CD4-positive, alpha-beta T cell (primary cell): ENCODE measurements at places on chromosomes 7 and 10. TPM values are rescaled to one million over a fixed set of nuclear protein-coding genes. Genes with fewer than 3 reads are reported as not detected.

DNA sequence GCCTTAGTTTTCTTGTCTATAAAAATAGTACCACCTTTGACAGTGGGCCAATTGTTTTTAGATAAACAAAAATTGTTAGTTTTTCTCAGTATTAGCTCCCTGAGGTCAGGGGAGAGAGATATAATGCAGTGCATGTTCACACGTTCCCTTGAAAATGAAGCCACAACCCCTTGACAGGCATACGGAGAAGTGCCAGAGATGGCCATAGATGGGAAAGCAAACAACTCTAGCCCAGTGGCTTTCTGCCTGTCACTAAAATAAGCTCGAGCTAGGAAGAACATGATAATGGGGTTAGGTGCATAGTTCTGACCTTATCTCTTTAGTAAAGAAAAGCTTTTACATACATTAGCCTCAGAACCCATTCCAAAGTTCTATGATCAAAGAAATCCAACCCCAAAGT is 124.9 kb downstream of the CHRM2 start:
- DNase-seq, result no peak

GRCh38 chr7:82964150-82964882 is 198.4 kb downstream of the PCLO start:
- DNase-seq, result no peak

DNA sequence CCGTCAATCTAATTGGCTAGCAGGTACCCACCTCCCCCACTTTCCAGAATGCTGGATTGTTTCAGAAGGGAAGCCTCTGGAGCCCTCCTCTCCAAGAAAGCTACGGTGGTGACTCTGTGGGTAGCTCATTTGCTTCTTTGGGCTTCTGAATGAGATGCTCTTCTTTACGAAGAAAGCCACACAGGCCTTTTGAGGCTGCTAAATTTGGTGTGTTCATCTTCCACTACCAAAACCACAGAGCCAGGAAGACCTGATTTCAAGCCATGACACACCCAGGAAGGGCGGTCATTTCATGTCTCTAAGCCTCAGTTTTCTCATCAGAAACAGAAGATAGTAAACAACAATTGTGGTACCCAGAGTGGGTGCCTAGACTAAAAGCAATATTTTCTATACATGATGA is 901.2 kb downstream of the KCNMA1 start:
- no peak for DNase-seq

GRCh38 chr7:38070718-38071117 is 107.3 kb upstream of the STARD3NL start:
- DNase-seq, result no peak

DNA sequence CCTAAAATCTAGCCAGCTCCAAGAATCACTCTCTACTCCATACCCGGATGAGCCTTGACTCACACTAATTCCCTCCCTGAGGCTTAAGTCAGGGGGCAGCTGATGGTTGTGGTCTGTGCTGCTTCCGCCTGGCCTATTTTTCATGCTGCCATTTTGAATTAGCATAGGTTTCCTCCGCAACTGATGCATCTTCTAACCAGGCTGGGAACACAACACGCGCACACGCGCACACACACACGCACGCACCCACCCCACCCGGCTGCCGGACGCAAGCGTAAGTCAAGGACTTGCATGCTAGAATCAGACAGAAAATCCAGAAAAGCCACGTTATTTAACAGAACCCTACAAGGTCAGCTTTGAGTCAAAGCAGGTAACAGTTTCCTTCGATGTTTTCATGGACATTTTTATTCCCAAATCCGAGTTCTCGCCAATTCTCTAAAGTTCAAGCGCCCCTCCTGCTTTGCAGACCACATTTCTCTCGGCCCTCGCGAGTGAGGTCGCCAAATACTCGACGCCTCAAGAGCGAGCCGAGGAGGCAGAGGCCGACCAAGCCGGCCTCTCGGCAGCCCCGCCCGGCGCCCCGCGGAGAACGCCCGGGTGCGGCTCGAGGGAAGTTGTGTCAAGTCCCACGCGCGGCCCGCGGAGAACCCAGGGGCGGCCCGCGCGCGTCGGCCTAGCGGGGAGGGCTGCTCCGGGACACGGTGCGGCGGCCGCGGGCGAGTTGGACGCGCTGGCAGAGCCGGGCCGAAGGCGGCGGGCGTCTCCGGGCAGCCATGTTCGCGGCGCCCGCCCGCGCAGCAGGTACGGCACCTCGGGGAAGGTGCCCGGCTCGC is 961 bp downstream of the SCRN1 start:
- peak; percentile 20 for DNase-seq

DNA sequence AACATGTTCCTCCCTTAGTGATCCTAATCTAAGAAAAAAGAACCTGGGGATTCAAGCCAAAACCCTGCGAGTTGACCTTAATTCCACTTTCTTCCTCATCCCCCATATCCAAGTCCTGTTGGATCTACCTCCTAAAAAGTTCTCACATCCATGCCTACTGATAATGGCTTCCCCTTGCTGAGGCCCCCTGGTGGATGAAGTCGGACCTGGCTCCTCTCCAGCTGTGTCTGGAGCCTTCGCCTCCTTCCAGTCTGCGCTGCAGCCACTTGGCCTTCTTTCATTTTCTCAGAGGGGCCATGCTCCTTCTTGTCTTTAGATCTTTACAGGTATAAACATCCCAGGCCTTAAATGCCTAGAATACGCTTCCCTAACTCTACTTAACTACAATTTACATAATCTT is 8.1 kb downstream of the PDE1C start:
- no peak for DNase-seq

- no peak for DNase-seq
Measured at GRCh38 chr7:112370436-112370835, 79.8 kb upstream of the IFRD1 start.

DNA sequence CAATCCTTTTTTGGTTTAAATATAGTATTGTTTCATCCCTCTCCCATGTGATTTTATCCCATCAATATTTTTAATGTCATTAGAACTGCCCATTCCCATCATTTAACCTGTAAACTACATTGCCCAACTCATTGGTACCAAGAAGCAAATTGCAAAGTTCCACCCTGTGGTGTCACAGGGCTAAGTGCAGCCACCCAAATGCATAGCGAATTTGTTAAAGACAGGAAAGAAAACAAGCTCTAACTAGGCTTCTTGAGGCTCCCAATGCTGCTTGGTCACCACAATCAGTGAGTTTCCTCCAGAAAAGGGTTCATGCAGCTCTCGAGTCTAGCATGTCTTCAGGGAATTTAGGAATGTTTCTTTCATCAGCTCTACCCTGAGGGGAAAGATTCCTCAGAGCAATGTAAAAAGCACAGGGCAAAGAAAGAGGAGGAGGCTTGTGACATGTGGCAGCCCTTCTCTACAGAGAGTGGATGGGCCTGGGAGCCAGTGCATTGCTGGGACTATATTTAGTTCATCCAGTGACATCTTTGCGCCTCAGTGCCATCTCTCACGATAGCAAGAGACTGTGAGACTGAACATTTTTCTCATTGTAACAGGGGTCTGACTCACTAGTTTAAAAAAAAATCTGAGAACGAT is 58.1 kb downstream of the CAV1 start:
- no peak for DNase-seq

GRCh38 chr10:63241841-63242281 is 108.7 kb downstream of the NRBF2 start:
- no peak for DNase-seq

GRCh38 chr10:98361131-98362025 is 53.6 kb downstream of the PYROXD2 start:
- DNase-seq, result no peak

DNA sequence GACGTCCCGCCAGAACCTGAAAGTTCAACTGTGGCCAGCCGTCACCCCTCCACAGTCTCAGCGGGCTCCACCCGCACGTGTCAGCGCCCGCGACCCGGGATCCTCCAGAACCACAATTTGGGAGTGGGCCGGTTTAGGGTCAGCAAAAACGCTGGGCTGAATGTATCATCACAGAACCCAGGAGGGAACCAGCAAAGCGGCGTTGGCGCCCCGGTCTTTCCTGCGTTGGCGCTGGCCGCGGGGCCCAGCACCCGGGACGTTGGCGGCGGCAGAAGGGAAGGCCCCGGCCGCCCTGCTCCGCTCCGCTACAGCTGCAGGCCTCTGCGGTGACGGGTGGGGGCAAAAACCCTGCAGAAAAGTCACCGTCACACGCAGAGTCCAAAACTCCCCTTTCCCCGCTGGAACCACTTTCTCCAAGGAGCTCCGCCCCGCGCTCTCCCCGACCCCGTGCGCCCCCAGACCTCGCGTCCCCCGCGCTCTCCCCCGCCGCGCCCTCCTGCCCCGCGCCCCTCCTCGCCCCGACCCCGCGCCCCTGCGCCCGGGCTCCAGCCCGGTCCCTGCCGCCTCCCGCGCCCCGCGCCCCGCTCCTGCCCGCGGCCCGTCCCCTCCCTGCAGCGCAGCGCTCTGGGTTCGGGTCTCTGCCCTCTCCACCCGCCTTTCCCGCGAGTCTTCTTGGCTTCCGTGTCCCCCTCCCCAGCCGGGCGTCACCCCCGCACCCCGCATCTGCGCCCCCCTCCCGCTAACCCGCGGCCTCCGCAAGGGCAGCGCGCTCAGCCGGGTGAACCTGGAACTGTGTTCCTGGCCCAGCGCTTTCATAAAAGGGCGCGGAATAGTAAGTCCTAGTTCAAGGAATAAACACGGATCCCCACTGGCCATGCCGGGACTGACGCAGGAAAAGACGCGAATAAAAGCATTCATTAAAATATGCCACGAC is 24.0 kb upstream of the RNF32 start:
- no peak for DNase-seq

DNA sequence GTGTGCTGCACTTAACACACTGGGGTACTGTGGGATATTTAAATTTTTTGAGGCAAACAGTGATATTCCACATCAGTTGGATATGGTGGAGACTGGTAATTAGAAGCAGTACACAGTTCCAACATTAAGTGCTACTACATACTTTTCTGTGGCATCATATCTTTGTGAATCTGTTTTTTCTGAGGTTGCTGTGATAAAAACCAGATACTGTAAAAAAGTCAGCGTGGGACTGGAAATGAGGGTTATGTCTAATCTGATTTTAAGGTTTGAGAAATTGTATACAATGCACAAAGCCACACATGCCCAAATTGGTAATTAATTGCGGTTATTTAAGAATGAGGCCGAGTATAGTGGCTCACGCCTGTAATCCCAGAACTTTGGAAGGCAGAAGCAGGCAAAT is 41.2 kb downstream of the TBC1D12 start:
- no peak for DNase-seq

GRCh38 chr7:6284461-6285360 is 12.3 kb upstream of the CYTH3 start:
- DNase-seq, result no peak

GRCh38 chr7:117876761-117877160 is 3.5 kb upstream of the CTTNBP2 start:
- no peak for DNase-seq

- no peak for DNase-seq
Measured at GRCh38 chr7:153934629-153935028, 117.6 kb upstream of the DPP6 start.

- no peak for DNase-seq
Measured at GRCh38 chr10:83542774-83543411, 596.4 kb upstream of the GHITM start.

DNA sequence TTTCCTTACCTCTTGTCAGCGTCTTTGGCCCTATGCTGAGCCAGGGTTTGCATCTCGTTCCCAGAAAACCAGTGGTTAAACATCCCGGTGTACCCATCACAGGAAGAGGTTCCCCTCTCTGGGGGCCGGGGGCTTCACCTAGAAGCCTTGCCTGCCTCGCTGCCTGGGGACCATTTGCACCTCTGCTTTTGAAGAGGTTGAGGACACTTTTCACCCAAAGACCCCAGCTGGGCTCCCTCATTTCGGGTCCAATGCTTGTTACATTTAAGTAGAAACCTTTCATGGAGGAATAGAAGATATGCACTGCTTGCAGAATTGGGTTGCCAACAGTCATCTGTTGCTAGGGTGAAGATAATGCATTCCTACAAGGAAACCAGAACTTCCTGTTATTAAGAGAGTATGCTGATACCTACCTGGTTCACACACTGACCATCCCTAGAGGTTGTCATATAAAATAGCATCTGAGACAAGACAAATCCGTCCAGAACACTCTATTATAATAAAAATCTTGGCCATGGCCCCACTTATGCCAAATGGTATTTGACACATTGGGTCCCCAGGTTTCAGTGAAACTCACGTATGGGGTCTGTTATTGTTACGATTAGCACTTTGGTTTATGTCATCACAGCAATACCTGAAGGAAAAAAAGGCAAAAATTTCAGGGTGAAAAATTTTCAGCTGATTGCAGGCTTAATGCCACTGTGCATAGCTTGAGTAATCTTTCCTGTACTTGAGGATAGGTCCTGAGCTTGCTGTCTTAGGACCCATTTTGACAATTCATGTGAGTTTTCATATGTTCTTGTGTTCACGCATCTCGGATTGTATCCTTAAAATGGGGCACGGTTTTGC is 917 bp downstream of the ZNF365 start:
- DNase-seq, result peak; percentile 25

GRCh38 chr10:121804460-121804859 is 123.4 kb downstream of the ATE1 start:
- no peak for DNase-seq

- no peak for DNase-seq
Measured at GRCh38 chr7:36635091-36635490, 89.2 kb downstream of the AOAH start.

SNCG gene
- total RNA-seq, result not detected

MACC1 gene
- total RNA-seq, result 0.14 TPM

IKZF1 gene
- total RNA-seq, result 297 TPM

TMEM229A gene
- not detected for total RNA-seq

TAS2R3 gene
- 0.31 TPM for total RNA-seq

TAS2R5 gene
- 0.56 TPM for total RNA-seq

FLNC gene
- 0.06 TPM for total RNA-seq

KIF20B gene
- 18.4 TPM for total RNA-seq

PGAM2 gene
- 1.3 TPM for total RNA-seq

VWA2 gene
- total RNA-seq, result not detected

ATP6V0A4 gene
- total RNA-seq, result not detected

SLC25A28 gene
- 112 TPM for total RNA-seq
